ENCODE measurements at places on chromosomes 5 and 9.

GRCh38 chr9:99192786-99193465, 28.8 kb downstream of the ALG2 start:
- no peak for DNase-seq

- DNase-seq: no peak
These were observed 8.9 kb upstream of the HMCN2 start for GRCh38 chr9:130256644-130257043.

- DNase-seq: no peak
These were observed 180.8 kb downstream of the RASEF start for GRCh38 chr9:82882138-82882537.

DNA sequence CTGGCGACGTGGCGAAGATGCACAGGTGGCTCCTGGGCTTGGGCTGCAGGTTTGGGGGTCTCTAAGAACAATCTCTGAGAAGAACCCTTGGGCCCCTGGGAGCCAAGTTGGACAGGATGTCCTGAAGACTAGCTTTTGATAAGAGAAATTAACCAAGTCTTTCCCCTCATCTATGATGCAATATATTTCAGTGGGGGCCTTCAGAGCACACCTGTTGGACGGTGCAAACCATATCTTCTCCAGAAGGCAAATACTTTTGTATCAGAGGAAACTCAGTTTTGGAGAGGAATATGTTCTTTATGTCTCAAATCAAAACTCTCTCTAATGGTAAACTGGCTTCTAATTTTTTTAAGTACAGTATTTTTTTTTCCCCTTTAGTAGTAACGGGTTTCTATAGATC, 28.6 kb downstream of the OTULIN start:
- DNase-seq: no peak

- DNase-seq: no peak
These were observed 36.3 kb downstream of the ERGIC1 start for GRCh38 chr5:172870291-172870714.

DNA sequence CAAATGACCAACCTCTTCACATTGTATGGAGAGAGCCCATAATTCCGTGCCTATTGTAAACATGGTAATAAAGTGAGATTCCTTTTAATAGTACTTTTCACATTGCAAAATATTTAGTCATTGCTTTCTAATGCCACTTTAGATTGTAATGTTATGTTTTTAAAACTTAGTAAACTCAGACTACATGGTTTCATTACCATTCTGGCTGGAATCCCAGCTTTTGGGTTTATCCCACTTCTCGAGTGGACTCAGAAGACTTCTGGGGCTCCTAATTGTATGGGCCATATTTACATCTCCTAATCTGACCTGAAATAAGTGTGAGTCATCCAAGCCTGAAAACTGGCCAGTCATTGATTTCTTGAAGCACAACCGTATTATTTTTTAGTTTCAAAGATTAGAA, 217.6 kb downstream of the CAAP1 start:
- DNase-seq: no peak

- DNase-seq: no peak
These were observed 11.0 kb downstream of the B4GALT7 start for GRCh38 chr5:177610770-177611445.

- DNase-seq: no peak
These were observed 32.6 kb downstream of the PAX5 start for GRCh38 chr9:37001459-37001858.

DNA sequence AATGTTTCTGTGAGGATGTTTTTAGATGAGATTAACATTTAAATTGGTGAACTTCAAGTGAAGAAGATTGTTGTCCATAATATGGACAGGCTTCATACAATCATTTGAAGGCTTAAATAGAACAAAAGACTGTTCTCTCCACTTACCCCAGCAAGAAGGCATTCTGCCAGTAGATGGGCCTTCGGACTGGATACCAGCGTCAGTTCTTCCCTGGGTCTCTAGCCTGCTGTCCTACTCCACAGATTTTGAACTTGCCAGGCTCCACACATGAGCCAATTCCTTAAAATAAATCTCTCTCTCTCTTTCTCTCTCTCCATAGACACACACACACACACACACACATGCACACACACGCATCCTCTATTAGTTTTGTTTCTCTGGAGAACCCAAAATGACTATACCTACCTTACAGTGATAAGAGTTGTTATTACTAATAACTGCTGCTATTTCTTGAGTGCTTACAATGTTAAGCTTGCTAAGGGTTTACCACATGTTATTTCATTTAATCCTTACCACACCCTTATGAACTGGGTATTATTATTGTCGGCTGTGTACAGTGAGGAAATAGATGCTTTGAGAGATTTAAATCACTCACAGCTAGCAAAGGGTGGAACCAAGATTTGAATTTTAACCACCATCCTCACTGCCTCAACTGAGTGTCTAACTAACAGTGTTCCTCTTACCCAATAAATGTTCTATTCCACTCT, 19.8 kb upstream of the IQGAP2 start:
- no peak for DNase-seq

DNA sequence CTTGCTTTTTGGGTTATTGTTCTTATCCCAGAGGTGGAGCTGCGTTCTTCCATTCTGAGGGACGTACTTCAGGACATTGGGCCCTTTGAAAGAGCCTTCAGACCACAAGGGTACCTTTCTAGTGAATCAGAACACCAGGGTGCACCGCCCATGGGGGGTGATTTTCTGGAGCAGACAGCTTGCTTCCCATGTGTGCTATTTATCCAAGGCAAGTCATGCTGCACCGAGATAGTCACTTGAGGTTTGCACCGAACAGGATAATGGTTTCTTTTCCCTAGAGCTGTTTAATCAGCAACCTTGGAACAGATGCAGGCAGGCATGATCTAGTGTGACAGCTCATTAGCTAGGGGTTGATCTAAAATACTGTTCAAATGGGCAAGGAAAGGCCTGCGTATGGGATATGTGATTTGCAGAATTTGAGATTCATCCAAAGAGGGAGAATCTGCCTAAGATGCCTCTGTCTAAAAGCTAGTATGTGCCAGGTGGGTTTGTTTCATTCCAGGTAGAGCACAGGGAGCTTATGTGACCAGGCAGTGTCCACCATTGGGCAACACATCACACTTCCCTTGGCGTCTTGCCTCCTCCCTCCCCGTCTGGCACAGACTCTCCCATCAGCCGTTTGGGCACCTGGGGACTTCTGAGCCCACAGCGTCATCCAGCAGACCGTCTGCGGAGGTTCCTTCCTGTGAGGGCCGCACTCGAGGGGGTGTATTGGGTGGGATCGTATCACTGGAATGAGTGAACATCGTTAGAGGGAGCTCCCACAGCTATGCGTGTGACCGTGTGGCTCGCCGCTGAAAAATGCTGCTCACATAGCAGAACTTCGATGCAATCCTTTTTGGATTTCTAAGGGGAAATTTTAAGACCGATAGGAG, 23.0 kb downstream of the ABL1 start:
- DNase-seq: no peak

DNA sequence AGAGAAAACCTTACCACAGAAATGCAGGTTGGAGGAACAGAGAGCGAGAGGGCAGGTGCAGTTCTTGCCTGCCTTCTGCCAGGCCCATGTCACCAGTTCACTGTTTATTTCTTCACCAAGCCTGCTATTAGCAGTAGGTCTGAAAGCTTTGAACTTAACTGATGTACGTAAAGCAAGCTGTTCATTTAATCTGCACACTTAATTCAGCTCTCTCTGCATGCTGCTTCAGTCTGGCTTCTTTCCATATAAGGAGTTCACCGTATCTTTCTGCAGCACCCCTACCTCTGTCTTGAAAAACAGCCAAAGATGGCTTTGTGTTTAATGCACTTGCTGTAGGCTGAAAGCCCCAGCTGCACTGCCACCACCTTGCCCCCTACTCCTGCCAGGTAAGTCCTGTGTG, 205.1 kb downstream of the RAB3C start:
- no peak for DNase-seq

DNA sequence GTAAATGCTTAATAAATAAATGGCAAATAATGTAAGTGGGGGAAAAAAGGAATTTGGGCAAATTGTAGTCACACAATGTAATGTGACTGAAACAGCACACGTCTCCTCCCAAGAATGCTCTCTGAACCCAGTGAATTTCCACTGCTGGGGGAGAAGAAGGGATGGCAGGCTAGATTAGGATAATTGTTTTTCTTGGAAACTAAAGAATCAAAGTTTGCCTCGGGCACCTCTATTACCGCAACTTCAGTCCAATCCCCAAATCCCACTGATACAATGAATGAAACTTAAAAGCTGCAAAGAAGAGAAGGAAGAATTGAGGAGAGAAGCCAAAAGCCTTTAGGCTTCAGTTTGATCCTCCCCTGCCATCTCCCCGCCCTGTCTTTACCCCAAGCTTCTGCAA, 423.2 kb upstream of the PAPPA start:
- DNase-seq: no peak

- DNase-seq: no peak
These were observed 277.6 kb upstream of the TRPC7 start for GRCh38 chr5:136642976-136643375.

DNA sequence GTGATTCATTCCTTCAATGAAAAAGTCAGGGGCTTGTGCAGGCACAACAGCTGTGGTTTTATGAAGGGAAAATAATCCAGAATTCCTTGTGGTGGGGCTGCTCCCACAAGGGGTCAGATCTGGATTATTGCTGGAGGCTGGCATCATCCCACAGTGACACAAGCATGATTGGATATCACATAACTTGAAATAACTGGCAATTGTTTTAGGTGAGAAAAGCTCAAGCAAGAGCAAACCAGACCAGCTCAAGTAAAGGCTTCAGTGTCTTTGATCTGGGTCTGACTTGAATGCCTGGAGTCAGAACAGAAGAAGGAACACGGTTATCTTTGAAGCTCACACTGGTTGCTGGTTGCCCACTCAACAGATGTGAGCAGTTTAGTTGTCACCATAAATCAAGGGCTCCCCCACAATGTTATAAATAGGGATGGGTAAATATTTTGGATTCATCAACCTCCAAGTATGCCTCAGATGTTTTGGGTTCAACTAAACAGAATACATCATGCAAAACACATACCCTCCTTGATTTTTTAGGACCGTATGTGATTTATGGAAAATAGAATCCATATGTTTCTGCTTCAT, 3.1 kb upstream of the ZNF474 start:
- no peak for DNase-seq

- DNase-seq: no peak
These were observed 49.2 kb upstream of the TNC start for GRCh38 chr9:115167175-115167574.

GRCh38 chr5:81121836-81122630, 111.1 kb upstream of the CKMT2 start:
- DNase-seq: no peak

GRCh38 chr5:147483961-147484707, 25.7 kb downstream of the DPYSL3 start:
- no peak for DNase-seq

DNA sequence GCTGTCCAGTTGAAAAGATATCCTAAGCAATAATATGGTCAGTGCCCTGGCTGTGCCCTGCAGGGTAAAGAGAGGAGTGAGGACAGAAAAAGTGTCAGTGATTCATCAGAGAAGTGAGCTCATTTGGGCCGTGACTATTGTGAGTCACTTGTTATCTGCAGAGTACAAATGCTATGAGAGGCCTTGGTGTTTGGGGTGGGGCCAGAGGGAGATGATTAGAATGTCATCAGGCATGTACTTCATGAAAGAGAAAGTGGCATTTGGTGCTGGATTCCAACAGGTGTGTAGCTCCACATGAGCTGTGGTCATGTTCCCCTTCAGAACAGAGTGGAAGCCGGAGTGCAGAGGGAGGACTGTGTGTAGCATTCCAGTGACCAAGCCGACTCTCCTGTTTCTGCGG, 174.1 kb downstream of the KDM4C start:
- peak; percentile 5 for DNase-seq

DNA sequence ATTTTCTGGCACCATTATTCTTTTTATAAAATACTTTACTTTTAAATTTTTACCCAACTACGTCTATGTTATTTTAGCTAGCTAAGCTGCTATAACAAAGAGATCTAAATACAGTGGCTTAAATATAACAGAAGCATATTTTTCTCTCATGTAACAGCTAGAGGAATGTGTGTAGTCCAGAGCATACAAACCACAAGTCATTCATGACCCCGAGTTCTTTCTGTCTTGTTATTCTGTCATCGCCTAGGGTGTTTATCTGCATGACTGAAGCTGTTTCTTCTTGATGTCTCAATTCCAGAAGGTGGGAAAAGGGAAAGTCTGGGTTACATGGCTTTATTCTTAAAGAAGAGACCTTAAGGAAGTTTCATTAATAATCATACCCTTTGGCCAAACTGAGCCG, 136.9 kb upstream of the RFX3 start:
- DNase-seq: no peak
